ENCODE measurements at places on chromosomes 12 and 14.

- no peak for DNase-seq
Observed at GRCh38 chr12:79635676-79636075, 55.1 kb downstream of the PAWR start.

DNA sequence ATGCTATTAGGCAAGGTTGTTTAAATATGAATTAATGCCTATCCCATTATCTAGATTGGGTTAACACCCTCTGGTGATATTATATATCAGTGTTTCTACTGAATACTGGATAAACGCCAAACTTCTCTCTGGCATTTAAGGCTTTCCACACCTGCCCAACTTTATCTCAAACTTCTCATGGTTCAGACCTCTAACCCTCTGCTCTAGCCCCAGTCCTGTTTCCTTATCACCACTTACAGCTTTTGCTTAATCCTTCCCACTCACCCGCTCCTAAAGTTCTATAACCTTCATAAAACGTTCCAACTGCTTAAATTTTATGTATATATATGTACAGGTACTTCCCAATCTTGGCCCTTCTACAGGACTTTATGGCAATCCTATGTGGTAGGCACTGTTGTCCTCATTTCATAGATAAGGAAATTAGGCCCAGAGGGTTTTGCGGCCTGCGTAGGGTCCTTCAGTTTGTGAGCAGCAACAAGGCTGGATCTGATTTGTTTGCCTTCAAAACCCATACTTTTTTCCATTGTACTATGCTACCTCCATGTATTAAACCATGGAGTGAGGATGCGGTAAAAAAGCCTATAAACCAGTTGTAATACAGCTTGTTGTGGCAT is 1.2 kb downstream of the LPCAT3 start:
- DNase-seq, result no peak

DNA sequence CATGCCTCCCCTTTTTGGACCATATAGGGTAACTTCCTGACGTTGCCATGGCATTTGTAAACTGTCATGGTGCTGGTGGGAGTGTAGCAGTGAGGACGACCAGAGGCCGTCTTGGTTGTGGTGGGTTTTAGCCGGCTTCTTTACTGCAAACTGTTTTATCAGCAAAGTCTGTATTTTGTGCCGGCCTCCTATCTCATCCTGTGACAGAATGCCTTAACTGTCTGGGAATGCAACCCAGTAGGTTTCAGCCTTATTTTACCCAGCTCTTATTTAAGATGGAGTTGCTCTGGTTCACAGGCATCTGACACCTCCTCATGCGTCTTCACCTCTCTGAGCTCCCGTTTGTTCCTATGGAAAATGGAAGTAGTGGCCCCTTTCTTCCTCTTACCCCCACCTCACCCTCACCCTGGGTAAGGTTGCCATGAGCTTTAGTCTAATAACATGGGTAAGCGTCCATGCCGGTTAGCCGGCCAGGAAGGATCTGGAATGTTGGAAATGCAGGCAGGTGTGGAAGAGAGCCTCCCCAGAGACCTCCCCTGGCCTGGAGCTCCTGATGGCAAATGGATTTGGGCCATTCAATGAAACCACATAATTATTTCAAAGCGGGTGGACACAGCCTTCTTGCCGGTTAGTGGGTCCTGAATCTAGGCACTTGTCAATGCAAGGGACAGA is 18.6 kb downstream of the HHIPL1 start:
- no peak for DNase-seq

- no peak for DNase-seq
Observed at GRCh38 chr14:106837870-106838269, 1311.5 kb downstream of the TMEM121 start.

- DNase-seq, result no peak
Observed at GRCh38 chr12:93911396-93911795, 234.2 kb downstream of the CRADD start.

DNA sequence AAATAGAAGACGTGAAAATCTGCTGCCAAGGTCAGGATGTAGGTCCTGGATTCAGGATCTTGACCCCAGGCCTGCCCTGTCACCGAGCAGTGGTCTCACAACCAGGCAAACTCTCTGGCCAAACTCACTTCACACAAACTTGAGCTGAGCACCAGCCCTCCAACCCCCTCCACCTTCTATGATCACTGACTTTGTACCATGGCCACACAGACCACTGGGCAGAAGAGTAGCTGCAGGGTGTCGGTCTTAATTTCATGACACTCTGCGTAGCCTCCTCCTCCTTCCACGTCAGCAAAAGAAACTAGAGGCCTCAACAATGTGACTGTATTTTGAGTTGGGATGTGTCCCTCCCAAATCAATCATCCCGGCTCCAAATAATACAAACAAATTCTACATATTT is 7.2 kb upstream of the TBX3 start:
- no peak for DNase-seq

GRCh38 chr12:100868487-100868886 is 73.9 kb downstream of the ANO4 start:
- DNase-seq, result no peak

DNA sequence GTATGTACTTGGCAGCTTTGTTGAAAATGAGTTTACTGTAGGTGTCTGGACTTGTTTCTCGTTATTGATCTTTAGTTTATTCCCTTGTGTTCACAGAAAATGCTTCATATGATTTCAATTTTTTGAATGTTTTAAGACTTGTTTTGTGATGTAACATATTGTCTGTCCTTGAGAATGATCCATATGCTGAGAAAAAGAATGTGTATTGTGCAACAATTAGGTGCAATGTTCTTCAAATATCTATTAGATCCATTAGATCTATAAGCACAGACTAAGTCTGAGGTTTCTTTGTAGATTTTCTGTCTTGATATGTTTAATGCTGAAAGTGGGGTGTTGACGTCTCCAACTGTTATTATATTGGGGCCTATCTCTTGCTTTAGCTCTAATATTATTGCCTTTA is 879.6 kb upstream of the LRFN5 start:
- DNase-seq, result no peak

GRCh38 chr14:55122440-55122986 is 6.5 kb upstream of the LGALS3 start:
- no peak for DNase-seq

DNA sequence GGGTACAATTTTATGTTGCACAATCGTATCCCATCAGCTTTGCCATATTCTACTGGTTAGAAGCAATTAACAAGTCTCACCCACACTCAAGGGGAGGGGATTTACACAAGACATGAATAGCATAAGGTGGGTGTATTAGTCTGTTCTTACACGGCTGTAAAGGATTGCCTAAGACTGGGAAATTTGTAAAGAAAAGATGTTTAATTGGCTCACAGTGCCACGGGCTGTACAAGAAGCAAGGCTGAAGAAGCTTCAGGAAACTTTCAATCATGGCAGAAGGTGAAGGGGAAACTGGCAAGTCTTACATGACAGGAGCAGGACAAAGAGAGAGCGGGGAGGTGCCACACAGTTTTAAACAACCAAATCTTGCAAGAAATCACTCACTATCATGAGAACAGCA is 231.8 kb upstream of the AMIGO2 start:
- DNase-seq, result no peak

- DNase-seq, result no peak
Observed at GRCh38 chr14:74257941-74258763, 18.9 kb downstream of the VSX2 start.

- DNase-seq, result no peak
Observed at GRCh38 chr12:62762645-62763044, 172.3 kb downstream of the PPM1H start.

- no peak for DNase-seq
Observed at GRCh38 chr12:2551412-2551900, 243.3 kb upstream of the FKBP4 start.

DNA sequence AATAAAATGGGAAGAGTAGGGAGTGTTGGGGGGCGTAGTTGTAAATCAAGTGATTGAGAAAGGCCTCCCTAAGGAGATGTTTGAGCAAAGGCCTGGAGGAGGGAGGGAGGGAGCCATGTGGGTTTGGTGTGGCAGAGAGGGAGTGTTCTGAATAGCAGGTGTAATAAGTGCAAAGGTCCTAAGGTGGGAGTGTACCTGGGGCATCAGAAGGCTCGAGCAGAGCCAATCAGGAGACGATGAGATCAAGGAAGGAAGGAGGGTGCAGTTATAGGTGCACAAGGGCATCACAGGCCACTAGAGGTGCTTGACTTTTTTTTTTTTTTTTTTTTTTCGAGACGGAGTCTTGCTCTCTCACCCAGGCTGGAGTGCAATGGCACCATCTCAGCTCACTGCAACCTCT is 77.9 kb upstream of the PLXNC1 start:
- DNase-seq, result no peak

Measured in stimulated activated CD4-positive, alpha-beta T cell treated with anti-CD3 and anti-CD28 coated beads, Interleukin-4, amount 100 ng/mL, for 4 hours (primary cell).